ENCODE measurements at places on chromosomes 16 and 17. TPM values are rescaled to one million over a fixed set of nuclear protein-coding genes. Genes with fewer than 3 reads are reported as not detected.
A peak's percentile ranks its signal among the peaks of the same experiment; 100 is the strongest.

DNA sequence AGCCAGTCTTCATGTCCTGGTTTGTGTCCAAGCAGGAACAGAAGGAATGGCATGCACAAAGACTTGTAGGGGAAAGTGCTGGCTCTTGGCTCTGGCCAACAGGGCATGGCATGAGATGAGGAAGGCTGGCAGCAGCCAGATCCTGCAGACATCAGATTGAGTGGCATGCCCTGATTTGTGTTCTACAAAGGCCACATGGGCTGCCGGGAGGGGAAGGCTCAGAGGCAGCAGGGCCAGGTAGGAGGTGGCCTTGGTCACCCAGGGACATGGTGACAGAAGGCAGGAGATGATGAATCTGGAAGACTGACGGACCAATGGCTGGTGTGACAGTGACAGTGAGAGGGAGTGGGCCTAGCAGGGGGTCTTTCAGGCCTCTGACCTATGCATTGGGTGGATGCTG lies 33.7 kb downstream of the SMPD3 start:
- no peak overlapping the region for H3K4me3 ChIP-seq
- no peaks in the 10 kb centered on the region for H3K36me3 ChIP-seq
- H3K27ac ChIP-seq = no peak overlapping the region
- no peaks in the 10 kb centered on the region for H3K27me3 ChIP-seq
- peaks cover 39% of the 10 kb centered on the region for H3K4me1 ChIP-seq

- peak overlapping the region; percentile 98 for H3K27ac ChIP-seq
- peaks cover 42% of the 10 kb centered on the region for H3K36me3 ChIP-seq
- peaks cover 77% of the 10 kb centered on the region for H3K4me1 ChIP-seq
- DNase-seq = peak; percentile 68
Observed at GRCh38 chr16:27230562-27231001, 27.3 kb downstream of the KDM8 start.

DNA sequence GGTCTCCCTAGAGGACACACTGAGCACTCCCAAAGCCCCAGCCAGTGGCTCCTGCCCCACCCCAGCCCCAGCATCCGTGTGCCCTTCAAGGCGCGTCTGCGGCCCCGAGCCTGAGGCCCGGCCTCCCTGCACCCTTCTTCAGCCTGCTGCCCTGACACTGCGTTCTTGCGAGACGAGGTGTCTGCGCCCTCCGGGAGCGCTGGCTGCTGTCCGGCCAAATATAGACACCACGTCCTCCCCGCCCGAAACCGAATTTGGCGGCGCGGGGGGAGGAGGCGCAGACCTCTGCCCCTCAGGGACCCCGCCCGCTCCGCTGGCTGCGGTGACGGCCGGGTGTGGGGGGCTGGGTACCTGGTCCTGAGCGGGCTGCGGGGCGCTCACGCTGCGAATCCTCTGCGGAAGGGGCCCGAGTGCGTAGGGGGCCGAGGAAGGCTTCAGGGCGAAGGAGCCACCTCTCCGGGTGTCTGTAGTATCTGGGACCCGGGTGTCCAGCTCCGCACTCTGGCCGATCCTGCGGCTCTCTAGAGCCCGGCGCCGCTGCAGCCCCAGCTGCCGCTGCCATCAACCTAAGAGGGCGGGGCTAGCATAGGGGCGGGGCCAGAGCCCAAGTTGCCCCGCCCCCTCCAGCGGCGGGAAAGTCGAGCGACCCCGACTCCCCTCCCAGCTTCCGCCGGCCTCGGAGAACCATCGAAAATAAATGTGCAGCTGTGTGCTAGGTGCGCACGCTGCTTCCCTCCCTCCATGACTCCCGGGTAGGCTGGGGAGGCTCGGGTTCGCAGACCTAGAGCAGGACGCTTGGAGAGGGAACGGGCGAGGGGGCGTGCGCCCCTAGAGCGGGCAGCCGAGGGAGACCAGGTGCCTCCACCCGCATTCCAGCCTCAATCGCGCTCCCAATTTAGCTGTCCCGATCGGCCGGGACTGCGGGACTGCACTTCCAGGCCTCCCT lies at the start of gene CORO6:
Gene CORO6 (minus strand): TSS at position 576 of the 946 bp plus-strand sequence. CDS start 1,491 bp downstream, outside the sequence.
- H3K4me1 ChIP-seq = peaks cover 57% of the 10 kb centered on the region
- peak within 1 kb of the TSS; percentile 79 for H3K4me3 ChIP-seq
- peaks cover 8% of the 10 kb centered on the region for H3K36me3 ChIP-seq
- no peaks in the 10 kb centered on the region for H3K27me3 ChIP-seq
- DNase-seq = peak; percentile 75

DNA sequence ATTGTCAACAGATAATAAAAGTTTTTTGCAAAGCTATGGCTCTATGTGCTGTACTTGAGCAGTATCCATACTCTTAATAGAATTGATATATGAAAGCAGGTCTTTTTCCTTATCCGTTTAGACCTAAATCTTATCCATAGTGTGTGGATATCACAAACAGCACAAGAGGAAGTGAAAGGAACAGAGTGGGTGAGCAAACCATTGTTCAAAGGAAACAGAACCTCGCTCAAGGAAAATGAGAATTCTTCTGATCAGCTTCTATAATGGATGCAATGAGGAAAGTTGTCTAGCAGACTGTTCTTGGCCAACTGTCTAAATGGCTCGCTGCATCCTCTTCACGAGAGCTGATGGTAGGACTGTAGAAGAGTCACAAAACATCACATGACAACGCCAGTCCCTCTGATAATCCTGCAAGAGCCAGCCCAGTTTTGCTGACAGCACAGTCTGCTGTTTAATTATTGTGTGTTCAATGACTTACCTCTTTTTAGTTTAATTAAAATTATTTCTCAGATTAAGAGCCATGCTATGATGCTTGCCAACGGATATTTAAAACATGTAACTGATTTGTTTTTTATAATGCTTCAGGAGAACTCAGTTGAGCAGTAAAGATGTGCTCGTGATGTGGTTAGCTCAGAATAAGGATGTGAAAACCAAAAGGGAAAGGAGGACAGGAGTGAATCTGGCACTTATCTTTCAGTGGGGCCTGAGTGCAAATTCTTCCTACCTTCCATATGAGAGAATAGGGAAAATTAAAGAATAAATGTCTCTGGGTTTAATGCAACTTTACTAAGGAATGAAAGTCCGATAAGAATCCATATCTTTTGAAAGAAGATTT lies 38.5 kb downstream of the WWOX start:
- no peak for DNase-seq
- H3K27me3 ChIP-seq = no peaks in the 10 kb centered on the region
- peaks cover 2% of the 10 kb centered on the region for H3K36me3 ChIP-seq

GRCh38 chr17:371583-371982 lies 19.0 kb upstream of the RPH3AL start:
- no peak overlapping the region for H3K4me3 ChIP-seq
- DNase-seq = no peak
- H3K4me1 ChIP-seq = peaks cover 11% of the 10 kb centered on the region
- peaks cover 5% of the 10 kb centered on the region for H3K36me3 ChIP-seq

DNA sequence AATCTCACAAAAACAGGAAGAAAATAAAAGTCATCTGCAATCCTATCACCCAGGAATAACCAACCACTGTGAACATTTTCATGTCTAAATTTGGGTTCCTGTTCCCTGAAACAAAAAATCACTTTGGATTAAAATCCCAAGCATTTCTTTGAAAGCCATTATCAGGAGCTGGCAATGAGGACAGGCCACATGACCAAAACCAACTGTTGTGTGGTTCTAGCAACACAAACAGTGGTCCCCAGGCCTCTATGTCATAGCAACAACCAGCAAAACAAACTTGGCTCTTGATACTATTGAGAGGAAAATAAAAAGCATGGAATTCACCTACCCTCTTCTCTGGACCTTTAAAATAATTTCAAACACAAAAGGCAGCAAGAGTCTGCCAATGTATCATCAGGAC lies 252.5 kb downstream of the SLC39A11 start:
- no peaks in the 10 kb centered on the region for H3K4me1 ChIP-seq
- H3K27ac ChIP-seq = no peak overlapping the region
- no peaks in the 10 kb centered on the region for H3K27me3 ChIP-seq
- DNase-seq = no peak
- no peak overlapping the region for H3K4me3 ChIP-seq

GRCh38 chr16:679814-680624 lies at the start of gene STUB1:
Gene STUB1 (plus strand): TSS chr16:680410. CDS start chr16:680526, 116 bp downstream.
- peak; percentile 90 for DNase-seq
- peaks cover 11% of the 10 kb centered on the region for H3K36me3 ChIP-seq
- peaks cover 38% of the 10 kb centered on the region for H3K4me1 ChIP-seq
- H3K4me3 ChIP-seq = peak within 1 kb of the TSS; percentile 80

DNA sequence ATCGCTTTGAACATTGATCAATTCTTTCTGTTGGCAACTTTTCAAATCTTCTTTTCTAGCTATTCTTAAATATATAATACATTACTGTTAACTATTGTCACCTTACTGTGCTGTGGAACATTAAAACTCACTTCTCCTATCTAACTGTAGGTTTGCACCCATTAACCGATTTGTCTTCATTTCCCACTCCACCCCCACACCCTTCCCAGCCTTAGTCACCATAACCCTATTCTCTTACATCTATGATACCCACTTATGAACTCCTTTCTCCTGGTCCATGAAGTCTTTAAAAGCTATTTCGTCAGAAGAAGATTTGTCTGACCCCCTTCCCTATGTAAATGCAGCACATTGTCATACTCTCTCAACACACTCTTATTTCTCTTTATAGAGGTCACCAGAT lies 993.4 kb upstream of the EEF2KMT start:
- H3K27ac ChIP-seq = no peak overlapping the region
- H3K27me3 ChIP-seq = no peaks in the 10 kb centered on the region
- DNase-seq = no peak
- no peaks in the 10 kb centered on the region for H3K36me3 ChIP-seq
- no peak overlapping the region for H3K4me3 ChIP-seq
- no peaks in the 10 kb centered on the region for H3K4me1 ChIP-seq

GRCh38 chr16:85543536-85543935 lies 69.6 kb upstream of the GSE1 start:
- no peak overlapping the region for H3K27ac ChIP-seq
- H3K4me3 ChIP-seq = no peak overlapping the region
- H3K4me1 ChIP-seq = no peaks in the 10 kb centered on the region

DNA sequence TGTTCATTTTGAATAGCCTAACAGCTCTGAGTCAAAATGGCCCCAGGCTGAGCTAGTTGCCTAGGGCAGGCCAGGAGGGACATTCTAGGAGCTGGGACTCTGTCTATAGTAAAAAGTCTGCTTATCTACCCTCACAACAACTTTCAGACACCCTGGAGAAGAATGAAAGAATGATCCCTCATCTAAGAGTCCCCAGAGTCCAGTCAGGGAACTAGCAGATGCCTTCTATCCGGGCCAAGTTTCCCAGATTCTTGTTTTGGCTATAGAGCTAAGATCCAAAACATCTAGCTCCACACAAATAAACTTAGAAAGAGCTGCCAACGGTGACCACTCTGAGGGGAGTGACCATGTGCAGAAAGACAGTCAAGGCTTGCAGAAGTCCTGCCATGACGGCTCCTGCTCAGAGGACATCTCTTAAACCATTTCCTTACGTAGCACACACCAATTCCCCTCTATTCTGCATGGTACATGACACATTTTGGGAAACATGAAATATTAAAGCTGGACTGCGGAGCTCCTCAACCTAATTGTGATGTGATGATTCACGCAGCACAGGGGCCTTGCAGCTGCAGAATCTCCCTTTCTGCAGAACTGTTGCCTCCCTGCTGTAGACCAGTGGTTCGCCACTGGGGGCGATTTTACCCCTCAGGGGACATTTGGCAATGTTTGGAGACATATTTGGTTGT lies 24.2 kb downstream of the FAM20A start:
- no peaks in the 10 kb centered on the region for H3K27me3 ChIP-seq
- H3K36me3 ChIP-seq = no peaks in the 10 kb centered on the region
- H3K27ac ChIP-seq = no peak overlapping the region
- no peaks in the 10 kb centered on the region for H3K4me1 ChIP-seq

GRCh38 chr16:52621651-52622050 lies 74.7 kb upstream of the TOX3 start:
- no peaks in the 10 kb centered on the region for H3K36me3 ChIP-seq
- no peaks in the 10 kb centered on the region for H3K27me3 ChIP-seq
- H3K4me3 ChIP-seq = no peak overlapping the region
- no peak overlapping the region for H3K27ac ChIP-seq

GRCh38 chr17:37762666-37763065 lies 17.8 kb upstream of the HNF1B start:
- H3K27ac ChIP-seq = no peak overlapping the region
- no peak overlapping the region for H3K4me3 ChIP-seq
- peaks cover 48% of the 10 kb centered on the region for H3K27me3 ChIP-seq
- DNase-seq = no peak
- peaks cover 18% of the 10 kb centered on the region for H3K4me1 ChIP-seq

GRCh38 chr17:51395621-51396020 lies 135.3 kb downstream of the UTP18 start:
- H3K4me3 ChIP-seq = no peak overlapping the region
- H3K36me3 ChIP-seq = no peaks in the 10 kb centered on the region
- no peak overlapping the region for H3K27ac ChIP-seq
- no peaks in the 10 kb centered on the region for H3K4me1 ChIP-seq
- no peak for DNase-seq

DNA sequence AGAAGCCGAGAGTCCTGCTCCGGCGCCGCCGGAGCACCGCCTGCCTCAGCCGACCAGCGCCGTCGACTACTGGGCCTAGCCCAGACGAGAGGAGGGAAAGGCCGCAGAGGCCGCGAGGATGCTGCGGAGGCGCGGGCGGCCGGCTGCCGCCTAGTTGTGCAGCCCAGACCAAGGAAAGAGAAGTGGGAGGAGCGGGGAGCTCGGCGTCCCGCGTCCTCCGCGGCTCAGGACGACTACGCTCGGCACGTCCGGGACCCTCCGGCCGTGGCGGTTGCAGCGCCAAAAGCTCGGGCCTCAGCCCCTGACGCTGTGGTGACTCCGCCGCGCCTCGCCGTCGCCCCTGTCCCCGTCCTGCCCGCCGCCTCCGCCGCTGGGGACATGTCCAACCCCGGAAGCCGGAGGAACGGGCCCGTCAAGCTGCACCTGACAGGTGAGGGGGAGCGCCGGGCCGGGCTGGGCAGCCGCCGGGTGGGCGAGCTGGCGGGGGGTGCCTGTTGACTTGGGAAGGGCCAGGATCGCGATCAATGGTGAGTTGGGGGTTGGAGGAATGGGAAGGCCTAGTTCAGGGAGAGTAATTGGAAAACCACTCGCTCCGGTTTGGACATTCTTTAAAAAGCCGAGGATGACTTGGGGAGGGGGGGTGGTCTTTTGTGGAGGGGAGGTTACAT lies 37.7 kb downstream of the RNF135 start:
- peaks cover 15% of the 10 kb centered on the region for H3K4me1 ChIP-seq
- H3K27ac ChIP-seq = peak overlapping the region; percentile 82
- peaks cover 2% of the 10 kb centered on the region for H3K27me3 ChIP-seq
- DNase-seq = peak; percentile 65
- H3K36me3 ChIP-seq = peaks cover 5% of the 10 kb centered on the region

The HSD17B2 gene
- total RNA-seq = not detected

The NPIPA3 gene
- 1.9 TPM for total RNA-seq

The GPR139 gene
- total RNA-seq = not detected

The CCL23 gene
- not detected for total RNA-seq

The SYCE1L gene
- 3.3 TPM for total RNA-seq

The C17orf100 gene
- total RNA-seq = 1.2 TPM

The SLC35G6 gene
- not detected for total RNA-seq

The C17orf50 gene
- not detected for total RNA-seq

The TBC1D28 gene
- total RNA-seq = not detected

The CPNE7 gene
- total RNA-seq = 9.0 TPM

The KRTAP2-2 gene
- total RNA-seq = not detected

The CORO1A gene
- 866 TPM for total RNA-seq

The SLC9A5 gene
- 5.2 TPM for total RNA-seq

The ENGASE gene
- total RNA-seq = 51.2 TPM

The PYDC1 gene
- total RNA-seq = not detected

The TERB1 gene
- not detected for total RNA-seq

The CACNG3 gene
- not detected for total RNA-seq
